CD8-positive, alpha-beta memory T cell (primary cell): ENCODE measurements at places on chromosomes 16 and 17. TPM values are rescaled to one million over a fixed set of nuclear protein-coding genes. Genes with fewer than 3 reads are reported as not detected.

Gene DNAI2
- total RNA-seq = 0.35 TPM

Gene CCL4
- 1,794 TPM for total RNA-seq

GRCh38 chr16:81610144-81610842 is 165.7 kb downstream of the CMIP start:
- no peak for DNase-seq

Gene KRTAP4-4
- not detected for total RNA-seq

GRCh38 chr17:71361656-71362450 is 759.0 kb upstream of the SOX9 start:
- DNase-seq = no peak

DNA sequence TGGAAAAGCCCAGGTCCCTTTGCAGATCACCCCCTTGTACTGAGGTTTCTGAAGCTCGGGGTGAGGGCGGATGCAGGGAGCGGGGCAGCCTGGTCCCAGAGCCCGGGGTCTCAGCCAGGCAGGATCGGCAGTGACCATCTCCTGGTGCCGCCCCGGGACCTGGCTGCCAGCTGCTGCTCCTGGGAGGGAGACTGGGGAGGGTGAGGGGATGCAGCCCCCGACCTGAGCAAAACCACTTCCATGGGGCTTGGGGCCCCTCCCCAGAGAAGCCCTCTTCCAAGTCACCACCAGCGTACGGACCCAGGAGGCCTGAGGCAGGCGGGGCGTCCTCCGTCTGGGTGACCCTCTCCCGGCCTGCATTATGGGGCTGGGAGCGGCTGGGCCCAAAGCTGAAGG is 14.8 kb downstream of the CD7 start:
- DNase-seq = no peak

Gene CES3
- total RNA-seq = 0.24 TPM

Gene DYNLRB2
- total RNA-seq = 0.58 TPM

- no peak for DNase-seq
Observed at GRCh38 chr16:80056324-80056723, 455.8 kb upstream of the MAF start.

Gene OTOP3
- not detected for total RNA-seq

GRCh38 chr17:16129441-16130205 is 85.7 kb downstream of the NCOR1 start:
- no peak for DNase-seq

Gene MYH13
- not detected for total RNA-seq

DNA sequence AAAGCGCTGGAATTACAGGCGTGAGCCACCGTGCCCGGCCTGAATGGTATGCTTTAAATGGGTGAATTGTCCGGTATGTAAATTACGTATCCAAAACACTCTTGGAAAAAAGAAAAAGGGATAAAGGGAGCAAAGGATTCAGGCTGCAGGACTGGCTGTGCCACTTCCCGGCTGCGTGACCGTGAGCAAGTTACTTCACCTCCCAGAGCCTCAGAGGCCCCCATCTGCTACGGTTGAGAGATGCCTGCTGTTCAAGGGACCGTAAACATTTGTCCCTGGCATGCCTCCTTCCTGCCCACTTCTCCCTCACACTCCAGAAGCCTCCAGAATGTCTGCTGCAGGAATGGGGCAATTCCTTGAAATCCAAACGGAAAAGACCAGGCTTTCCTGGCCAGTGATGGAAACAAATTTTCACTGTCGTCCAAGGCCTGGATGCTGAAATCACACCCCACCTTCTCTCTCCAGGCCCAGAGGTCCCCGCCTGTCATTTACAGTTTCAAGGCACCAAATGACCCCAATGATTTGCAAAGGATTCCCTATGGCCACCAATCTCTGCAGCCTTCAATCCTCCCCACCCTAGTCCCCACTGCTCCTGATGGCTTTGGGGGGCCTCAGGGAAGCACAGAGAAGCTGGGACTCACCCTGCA is 22.9 kb upstream of the LITAF start:
- DNase-seq = no peak

- DNase-seq = no peak
Observed at GRCh38 chr17:83099570-83100181, 20.3 kb downstream of the METRNL start.

- DNase-seq = no peak
Observed at GRCh38 chr16:83799336-83799735, 8.4 kb upstream of the HSBP1 start.

GRCh38 chr16:23368469-23368868 is 66.4 kb downstream of the SCNN1B start:
- no peak for DNase-seq

DNA sequence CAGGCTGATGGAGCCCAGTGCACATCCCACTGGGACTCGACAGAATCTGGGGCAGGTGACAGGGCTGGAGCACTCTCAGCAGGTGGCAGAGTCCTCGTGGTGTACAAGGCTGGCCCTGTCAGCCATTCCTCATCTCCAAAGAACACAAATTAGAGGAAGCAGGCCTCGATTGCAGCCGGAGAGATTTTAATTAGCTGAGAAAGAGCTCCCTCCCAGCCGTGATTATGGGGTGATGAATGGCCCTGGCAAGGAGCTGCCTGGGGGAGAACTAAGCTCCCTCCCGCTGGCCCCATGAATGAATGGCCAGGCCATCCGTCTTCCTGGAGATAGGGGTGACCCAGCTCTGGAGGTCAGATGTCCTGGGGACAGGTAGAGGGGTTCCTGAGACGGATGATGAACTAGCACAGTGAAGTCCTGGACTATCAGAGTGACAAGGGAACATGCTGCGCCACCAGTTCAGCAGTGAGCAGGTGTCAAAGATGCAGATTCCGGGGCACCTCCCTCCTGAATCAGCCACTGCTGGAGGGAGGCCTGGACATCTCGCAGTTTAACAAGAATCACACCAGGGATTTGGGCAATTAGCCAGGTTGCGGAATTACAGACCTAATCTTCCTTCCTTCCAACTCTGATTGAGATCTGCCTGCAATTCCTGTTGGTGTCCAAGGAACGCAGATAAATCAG is 35.5 kb downstream of the PIMREG start:
- DNase-seq = no peak

Gene NOG
- 0.44 TPM for total RNA-seq

GRCh38 chr17:13475574-13476223 is 126.0 kb downstream of the HS3ST3A1 start:
- DNase-seq = no peak

- no peak for DNase-seq
Observed at GRCh38 chr16:68041783-68042182, 18.7 kb downstream of the DUS2 start.

Gene VWA3A
- 0.16 TPM for total RNA-seq

GRCh38 chr17:10683853-10684252 is 13.5 kb downstream of the SCO1 start:
- peak; percentile 7 for DNase-seq

DNA sequence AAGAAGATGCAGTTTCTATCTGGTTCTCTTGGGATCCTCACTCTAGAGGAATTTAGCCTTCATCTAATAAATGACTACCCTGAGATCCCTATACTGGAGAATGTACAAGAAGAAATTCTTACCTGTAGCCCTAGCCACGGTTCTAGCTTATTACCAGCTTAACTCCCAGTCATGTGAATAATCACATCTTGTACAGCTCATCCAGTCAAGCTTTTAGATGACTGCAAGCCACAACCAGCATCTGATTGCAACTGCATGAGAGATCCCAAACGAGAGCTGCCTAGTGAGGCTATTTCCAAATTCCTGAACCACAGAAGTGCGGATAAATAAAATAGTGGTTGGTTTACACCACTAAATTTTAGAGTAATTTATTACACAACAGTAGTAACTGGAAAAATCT is 196.0 kb upstream of the CPHXL start:
- no peak for DNase-seq

DNA sequence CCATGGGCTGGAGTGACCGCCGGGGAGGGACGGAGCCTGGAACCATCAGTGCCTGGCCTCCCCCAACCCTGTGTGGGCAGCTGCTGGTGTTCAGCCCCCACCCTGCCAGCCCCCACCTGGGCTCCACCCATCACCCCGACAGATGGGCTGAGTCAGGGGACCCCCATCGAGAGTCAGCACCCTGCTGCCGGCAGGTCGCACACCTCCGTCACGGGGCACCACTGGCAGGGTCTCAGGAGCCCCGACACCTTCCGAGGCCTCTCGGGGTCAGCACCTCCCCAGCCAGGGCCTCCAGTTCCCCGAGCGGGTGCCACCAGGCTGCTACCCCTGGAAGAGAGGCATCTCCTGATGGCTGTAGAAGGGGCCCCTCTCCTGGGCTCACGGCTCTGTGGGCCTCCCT is 38.3 kb upstream of the ACSF3 start:
- DNase-seq = no peak

Gene CDH1
- total RNA-seq = 0.37 TPM

- no peak for DNase-seq
Observed at GRCh38 chr16:53855511-53855910, 151.6 kb downstream of the FTO start.

Gene TBC1D3K
- not detected for total RNA-seq

Gene C16orf95
- 7.5 TPM for total RNA-seq

DNA sequence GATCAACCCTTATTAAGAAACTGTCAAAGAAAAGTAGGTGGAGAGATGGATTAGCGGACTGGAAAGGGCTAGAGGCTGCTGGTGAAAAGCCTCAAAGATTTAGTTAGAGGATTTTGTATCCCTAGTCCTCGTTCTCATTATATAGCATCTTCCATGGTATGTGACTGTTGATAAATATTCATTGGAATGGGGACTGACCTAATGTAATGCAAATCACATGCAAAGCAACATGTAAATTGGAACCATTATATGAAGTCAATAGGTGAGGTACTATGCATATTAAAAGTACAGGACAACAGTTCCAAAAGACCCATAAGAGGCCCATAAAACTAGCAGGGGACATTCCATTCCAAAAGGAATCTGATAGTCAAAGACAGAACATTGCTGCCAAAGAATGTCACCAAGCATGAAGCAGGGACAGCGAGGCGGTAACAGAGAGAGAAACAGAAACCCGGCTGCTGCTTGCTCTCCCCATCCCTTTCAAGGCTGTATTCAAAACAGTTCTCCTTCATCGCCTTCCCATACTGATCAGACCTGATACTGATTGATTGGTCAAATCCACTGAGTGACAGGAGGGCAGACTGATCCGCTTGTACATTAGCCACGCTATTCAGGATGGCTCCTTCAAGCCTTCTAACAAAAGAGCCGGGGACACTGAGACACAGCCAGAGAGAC is 44.5 kb downstream of the SOX9 start:
- DNase-seq = no peak

DNA sequence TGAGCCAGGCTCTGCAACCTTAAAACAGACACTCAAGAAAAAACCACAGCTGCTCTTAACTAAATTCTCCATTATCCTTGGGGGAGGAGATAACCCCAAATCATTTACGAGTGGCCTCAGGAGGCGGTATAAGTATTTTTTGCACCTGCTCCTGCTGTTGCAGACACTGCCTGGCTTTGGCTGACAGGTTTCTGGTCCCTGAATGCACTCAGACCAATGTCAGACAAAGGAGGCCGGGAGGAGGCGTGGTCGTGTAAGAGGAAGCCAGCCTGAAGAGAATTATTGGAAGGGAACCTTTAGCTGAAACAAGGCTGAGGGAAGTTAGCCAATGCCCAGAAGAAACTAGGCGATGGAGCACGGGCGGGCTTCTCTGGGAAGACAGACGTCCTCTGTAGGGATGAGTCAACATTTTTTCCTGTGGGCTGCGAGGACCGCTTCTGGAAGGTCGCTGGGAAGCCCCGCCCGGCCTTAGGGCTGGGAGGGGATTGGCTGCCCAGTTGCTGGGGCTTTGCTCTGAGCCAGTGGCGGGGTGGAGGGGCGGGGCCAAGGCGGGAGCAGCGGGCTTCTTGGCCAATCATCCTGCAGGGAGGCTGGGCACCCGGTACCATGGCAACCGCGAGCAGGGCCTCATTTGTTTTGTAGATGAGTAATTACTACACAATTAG is 82.3 kb downstream of the CCDC182 start:
- DNase-seq = no peak
